ENCODE measurements at places on chromosomes 5 and 9.

DNA sequence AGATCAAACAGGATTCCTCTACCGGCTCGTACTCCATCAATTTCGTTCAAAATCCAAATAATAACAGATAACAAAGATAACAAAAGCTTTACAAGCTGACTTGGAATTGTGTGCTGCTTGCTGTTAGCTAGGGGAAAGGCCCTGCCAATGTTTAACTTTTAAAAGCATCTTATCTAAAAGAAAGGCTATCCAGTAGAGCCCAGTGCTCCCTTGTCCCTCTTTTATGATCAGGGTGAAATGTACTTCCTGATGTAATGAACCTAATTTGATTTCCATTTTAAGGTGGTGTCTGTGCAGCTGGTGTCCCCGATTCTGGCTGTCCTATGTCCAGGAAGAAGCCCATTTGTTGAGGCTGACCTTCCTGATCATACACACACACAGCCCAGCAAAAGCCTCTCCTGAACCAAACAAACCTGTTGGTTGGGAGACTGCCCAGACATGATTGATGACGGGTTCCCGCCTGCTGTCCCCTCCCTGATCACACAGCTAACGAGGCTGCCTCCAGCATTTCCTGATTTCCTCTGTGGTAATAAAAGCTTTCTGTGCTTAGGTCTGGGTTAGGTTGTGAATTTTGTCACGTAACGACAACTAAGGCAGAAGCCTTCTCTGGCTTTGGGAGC lies 54.1 kb downstream of the PWWP2A start:
- no peak for DNase-seq

- no peak for DNase-seq
Measured at GRCh38 chr5:124825250-124825982, 79.0 kb upstream of the ZNF608 start.

GRCh38 chr5:136028782-136029742 lies at the start of gene TGFBI:
Gene TGFBI, plus strand, starts transcription at chr5:136028988. Its CDS starts 68 bp downstream, at chr5:136029056.
- no peak for DNase-seq

DNA sequence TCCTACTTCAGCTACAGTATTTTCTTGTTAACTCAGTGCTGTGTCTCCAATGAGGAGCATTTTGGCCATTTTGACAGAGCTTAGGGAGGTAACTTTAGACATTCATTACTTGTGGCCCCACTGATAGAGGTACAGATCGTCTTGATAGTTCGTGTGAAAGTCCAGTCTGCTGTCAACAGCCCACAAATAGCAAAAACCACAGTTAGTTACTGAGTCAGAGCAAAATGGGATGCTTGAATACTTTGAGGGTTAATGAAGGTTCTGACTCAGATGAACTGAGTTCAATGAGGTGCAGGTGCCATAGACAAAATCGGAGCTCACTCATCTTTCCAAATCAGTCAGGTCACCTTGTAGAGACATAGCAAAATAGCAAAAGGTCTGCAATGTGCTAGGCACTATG lies 163.1 kb upstream of the TLE4 start:
- DNase-seq = no peak

DNA sequence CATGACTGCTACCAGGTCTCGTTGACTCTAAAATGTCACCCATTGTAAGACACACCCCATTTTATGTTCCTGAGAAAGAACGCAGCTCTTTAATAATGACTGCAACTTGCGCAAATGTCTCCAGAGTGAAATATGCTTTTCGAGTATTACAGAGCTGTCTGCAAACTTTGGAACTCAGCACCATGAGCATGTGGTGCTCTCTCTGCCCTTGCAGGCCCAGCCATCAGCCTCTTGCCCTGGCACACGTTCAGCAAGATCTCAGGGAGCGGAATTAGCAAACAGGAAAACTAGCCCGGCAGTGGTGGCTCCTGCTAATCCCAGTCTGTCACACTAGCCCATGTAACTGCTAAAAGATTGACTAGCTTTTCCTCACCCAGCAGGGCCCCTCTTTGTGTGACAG lies 114.5 kb upstream of the SLC1A3 start:
- no peak for DNase-seq

DNA sequence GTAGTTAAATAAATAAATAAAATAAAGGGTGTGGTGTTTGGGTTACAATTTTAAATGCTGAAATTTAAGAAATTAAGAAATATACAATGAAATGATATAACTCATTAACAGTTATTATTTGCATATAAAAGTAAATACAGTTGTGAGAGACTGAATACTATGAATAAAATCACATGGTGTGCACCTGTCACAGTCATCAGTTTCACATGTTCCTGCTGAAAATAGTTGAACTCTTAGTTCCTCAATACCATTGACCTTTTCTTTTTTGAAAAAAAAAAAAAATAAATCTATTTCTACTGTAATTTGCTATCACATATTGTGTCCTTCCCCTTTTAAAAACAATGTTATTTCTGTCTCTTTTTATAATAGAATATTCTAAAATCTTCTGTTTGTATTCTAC lies 130.9 kb upstream of the CHD1 start:
- no peak for DNase-seq

- no peak for DNase-seq
Measured at GRCh38 chr5:170357955-170358444, 31.2 kb downstream of the KCNMB1 start.

- no peak for DNase-seq
Measured at GRCh38 chr9:98241357-98242300, 13.8 kb downstream of the TBC1D2 start.

GRCh38 chr9:70406434-70406862 lies 8.0 kb downstream of the KLF9 start:
- no peak for DNase-seq
